NCI-H1694 (cell line): ENCODE measurements at places on chromosomes 2 and 18.

GRCh38 chr2:229832510-229832898 is 89.3 kb downstream of the TRIP12 start:
- no peak for DNase-seq

DNA sequence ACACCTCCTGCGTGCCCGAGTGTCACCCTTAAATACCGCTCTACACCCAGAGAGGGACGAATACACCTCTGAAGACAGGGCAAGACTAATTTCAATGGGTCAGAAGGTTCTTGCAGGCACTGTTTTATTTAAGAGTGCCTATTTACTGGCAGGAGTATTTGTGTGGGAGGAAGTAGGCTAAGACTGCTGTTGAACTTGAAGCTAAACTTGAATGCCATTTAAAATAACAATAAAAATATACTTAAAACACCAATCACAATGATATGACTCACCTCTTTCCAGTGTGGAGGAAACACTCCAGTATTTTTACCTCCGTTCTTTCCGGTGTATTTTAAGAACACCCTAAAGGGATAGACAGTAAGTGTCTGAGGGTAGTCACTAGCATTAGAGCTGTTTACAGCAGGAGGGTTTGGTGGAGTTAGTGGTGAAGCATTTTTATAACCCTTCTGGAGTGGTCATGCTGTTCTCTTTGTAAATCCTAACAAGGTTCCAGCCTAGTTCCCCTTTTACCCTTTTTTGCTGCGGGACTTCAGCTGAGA is 9.6 kb upstream of the HOXD1 start:
- DNase-seq: no peak

GRCh38 chr2:196696423-196697079 is 57.0 kb downstream of the CCDC150 start:
- DNase-seq: no peak

DNA sequence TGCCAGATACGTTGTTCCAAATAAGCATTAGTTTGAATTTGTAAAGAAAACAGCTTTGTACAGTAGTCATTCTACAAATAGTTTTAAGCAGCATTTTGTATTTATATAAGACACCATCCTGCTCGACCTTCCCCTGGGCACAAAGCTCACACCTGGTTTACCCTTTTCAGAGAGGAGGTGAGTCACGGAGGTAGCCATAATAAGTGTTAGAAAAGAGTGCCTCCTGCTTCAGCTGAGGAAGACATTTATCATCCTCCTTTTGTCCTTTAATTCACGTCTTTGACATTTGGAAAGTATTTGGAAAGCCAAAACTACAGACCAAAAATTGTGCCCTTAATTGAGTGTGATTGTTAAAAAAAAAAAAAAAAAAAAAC is 6.8 kb downstream of the RAB12 start:
- no peak for DNase-seq

GRCh38 chr2:100321866-100322820 is at the start of gene LONRF2:
Gene LONRF2 (minus strand): TSS chr2:100322501. CDS start chr2:100322093, 408 bp downstream.
- no peak for DNase-seq
